ENCODE measurements at places on chromosomes 2 and 18. TPM values are rescaled to one million over a fixed set of nuclear protein-coding genes. Genes with fewer than 3 reads are reported as not detected.

KYNU gene
- polyA plus RNA-seq: 53.2 TPM

DNA sequence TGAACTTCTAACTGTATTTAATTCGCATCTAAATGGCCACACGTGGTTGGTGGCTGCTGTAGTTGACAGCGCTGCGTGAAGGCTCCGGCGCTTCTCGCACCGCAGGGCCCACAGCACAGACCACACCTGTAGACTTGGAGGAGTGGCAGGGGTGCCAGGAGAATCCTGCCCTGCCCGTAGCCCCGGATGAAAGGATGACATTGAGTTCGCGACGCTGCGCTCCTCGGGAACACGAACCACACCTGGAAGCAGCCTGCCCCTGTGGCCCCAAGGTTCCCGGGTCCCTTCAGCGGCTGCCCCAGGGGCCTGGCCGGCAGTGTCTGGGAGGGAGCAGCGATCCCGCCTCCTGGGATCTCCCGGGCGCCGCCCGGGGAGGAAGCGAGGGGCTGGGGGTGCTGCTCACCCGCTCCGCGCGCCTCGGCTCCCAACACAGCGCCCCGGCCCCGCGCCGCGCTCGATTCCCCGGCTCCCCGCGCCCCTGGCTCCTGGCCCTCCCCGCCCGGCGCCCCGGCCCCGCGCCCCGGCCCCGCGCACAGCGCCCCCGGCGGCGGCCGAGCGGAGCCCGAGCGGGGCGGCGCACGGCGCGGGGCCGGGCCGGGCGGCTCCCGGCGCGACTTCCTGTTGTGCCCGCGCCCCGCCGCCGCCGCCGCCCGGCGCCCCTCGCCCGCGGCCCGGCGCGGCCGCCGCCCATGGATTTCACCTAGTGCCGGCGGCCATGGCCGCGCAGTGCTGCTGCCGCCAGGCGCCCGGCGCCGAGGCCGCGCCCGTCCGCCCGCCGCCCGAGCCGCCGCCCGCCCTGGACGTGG, at the start of gene RNPEPL1:
TSS of gene RNPEPL1 (plus strand) at position 613 of the 806 bp plus-strand sequence. CDS start at position 716, 103 bp downstream.
- H3K36me3 ChIP-seq: no peaks in the 10 kb centered on the region
- H3K27ac ChIP-seq: peak within 1 kb of the TSS; percentile 94
- peaks cover 68% of the 10 kb centered on the region for H3K4me1 ChIP-seq
- DNase-seq: peak; percentile 67
- peak within 1 kb of the TSS; percentile 88 for H3K4me3 ChIP-seq

- no peak overlapping the region for H3K4me3 ChIP-seq
- H3K27ac ChIP-seq: peak overlapping the region; percentile 61
- no peak for DNase-seq
- H3K36me3 ChIP-seq: peaks cover 11% of the 10 kb centered on the region
- H3K27me3 ChIP-seq: no peaks in the 10 kb centered on the region
- peaks cover 31% of the 10 kb centered on the region for H3K4me1 ChIP-seq
Measured at GRCh38 chr2:2880938-2881337, 496.7 kb downstream of the EIPR1 start.

REG1B gene
- not detected for polyA plus RNA-seq

UNC80 gene
- not detected for polyA plus RNA-seq

DNA sequence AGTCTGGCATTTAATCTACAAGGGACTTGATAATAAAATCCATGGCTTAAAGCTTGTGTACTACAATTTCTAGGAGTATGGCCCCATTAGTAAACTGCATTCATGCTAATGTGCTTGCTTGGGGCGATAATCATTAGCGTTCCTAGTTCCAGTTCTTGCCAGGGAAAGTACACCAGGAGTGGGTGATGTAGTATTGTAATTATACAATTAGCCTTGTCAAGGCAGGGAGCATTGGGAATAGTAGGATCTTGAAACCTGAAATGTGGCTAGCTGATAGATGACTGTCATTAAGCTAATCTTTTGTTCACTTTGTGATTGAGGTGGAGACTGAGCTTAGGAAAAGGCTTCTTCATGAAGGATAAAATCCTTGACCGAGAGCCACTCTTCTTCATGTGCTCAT, 989.2 kb downstream of the CPS1 start:
- no peak overlapping the region for H3K27ac ChIP-seq
- no peak overlapping the region for H3K4me3 ChIP-seq
- H3K27me3 ChIP-seq: no peaks in the 10 kb centered on the region
- no peak for DNase-seq

DNA sequence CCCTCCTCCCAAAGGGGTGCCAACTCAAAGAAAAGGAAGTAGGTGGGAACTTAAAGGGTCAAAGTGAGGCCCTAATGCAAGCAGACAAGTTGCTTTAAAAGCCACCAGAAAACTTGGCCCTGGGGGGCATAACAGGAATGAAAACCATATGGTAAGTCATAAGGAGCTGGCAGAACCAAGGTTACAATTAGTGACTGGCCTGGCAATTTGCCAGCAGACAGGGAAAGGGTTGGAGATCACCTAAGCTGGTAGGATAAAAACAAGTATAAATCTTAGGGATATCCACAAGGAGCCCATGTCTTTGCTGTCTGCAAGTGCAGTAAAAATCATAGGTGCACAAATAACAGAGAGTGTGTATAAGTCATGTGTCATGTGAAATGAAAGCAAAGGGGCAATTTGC, 256.7 kb upstream of the LRRTM4 start:
- H3K36me3 ChIP-seq: no peaks in the 10 kb centered on the region
- no peak overlapping the region for H3K4me3 ChIP-seq
- no peaks in the 10 kb centered on the region for H3K4me1 ChIP-seq
- H3K27ac ChIP-seq: no peak overlapping the region
- DNase-seq: no peak

DNA sequence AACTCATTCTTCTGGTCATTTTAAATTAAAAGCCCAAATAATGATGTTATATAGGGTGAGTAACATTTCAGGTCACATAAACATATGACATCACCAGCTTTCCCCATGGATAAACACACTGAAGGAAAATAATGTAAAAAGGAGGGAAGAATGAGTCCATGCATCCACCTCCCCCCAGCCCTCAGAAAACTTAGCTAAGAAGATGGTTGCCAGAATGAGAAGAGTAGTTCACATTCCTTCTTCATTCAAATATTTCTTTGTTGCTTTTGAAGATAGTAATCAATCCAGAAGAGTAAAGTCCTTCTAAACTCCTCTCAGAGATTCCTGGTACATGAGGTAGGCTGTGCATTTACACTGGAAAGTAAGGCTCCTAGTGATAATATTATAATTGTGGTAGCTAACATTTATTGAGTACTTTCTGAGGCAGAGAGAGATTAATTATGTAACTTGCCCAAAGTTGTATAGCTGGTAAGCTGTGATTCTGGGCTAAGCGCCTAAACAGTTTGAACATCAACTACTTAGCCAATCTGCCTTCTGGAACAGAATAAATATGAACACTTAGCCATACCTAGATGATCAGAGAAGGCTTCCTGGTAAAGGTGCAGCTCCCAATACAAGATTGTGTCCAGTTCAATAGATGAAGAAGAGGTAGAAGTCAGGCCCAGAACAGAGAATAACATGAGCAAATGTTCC, 256.7 kb upstream of the FN1 start:
- H3K27me3 ChIP-seq: peaks cover 37% of the 10 kb centered on the region
- no peaks in the 10 kb centered on the region for H3K4me1 ChIP-seq
- no peak overlapping the region for H3K27ac ChIP-seq
- H3K36me3 ChIP-seq: no peaks in the 10 kb centered on the region

IL1RL1 gene
- not detected for polyA plus RNA-seq

- no peaks in the 10 kb centered on the region for H3K27me3 ChIP-seq
- DNase-seq: no peak
- H3K36me3 ChIP-seq: no peaks in the 10 kb centered on the region
- no peaks in the 10 kb centered on the region for H3K4me1 ChIP-seq
- H3K4me3 ChIP-seq: no peak overlapping the region
Measured at GRCh38 chr2:18701981-18702380, 112.6 kb upstream of the NT5C1B start.

DNA sequence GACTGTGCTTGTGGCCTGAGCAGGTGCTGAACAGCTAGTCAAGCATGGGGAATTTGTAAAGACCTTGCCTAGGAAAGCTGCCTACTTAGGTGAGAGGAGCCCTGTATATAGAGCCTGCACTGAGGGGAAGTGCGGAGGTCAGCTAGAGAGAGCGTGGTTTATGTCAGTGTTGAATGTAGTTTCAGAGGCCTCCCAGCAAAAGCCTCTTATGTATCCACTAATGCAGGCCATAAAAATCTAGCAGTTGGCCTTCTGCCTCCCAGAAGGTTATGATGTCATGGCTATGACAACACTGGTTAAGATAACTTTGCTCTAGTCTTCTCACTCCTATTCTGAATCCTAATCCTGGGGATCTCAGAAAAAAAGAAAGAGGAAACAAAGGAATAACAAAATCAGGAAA, 88.9 kb downstream of the ASXL3 start:
- DNase-seq: no peak
- H3K36me3 ChIP-seq: no peaks in the 10 kb centered on the region
- H3K27ac ChIP-seq: no peak overlapping the region
- H3K4me3 ChIP-seq: no peak overlapping the region
- no peaks in the 10 kb centered on the region for H3K4me1 ChIP-seq
- no peaks in the 10 kb centered on the region for H3K27me3 ChIP-seq

KCNS3 gene
- not detected for polyA plus RNA-seq

GATA6 gene
- polyA plus RNA-seq: not detected

GRCh38 chr2:200962811-200963123, 693 bp downstream of the ORC2 start:
- peaks cover 43% of the 10 kb centered on the region for H3K4me1 ChIP-seq
- H3K27ac ChIP-seq: peak overlapping the region; percentile 99
- peaks cover 4% of the 10 kb centered on the region for H3K36me3 ChIP-seq
- no peak for DNase-seq
- peak overlapping the region; percentile 99 for H3K4me3 ChIP-seq
- no peaks in the 10 kb centered on the region for H3K27me3 ChIP-seq

DNA sequence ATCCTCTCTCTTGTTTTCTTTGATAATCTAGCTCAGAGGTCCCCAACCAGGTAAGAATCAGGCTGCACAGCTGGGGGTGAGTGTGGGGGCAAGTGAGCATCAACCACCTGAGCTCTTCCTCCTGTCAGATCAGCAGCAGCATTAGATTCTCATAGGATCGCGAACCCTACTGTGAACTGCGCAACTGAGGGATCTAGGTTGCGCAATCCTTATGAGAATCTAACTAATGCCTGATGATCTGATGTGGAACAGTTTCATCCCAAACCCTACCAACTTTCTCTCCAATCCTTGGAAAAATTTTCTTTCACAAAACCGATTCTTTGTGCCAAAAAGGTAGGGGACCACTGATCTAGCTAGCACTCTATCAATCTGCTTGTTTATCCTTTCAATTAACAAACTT, 678.3 kb downstream of the CBLN2 start:
- H3K27me3 ChIP-seq: no peaks in the 10 kb centered on the region
- H3K27ac ChIP-seq: no peak overlapping the region
- no peak overlapping the region for H3K4me3 ChIP-seq
- no peak for DNase-seq
- no peaks in the 10 kb centered on the region for H3K36me3 ChIP-seq

- no peak overlapping the region for H3K4me3 ChIP-seq
- no peak for DNase-seq
Measured at GRCh38 chr18:13120983-13121441, 97.5 kb upstream of the LDLRAD4 start.

GRCh38 chr2:2230433-2230817, 100.7 kb downstream of the MYT1L start:
- peaks cover 10% of the 10 kb centered on the region for H3K27me3 ChIP-seq
- no peak overlapping the region for H3K4me3 ChIP-seq
- no peaks in the 10 kb centered on the region for H3K4me1 ChIP-seq
- H3K36me3 ChIP-seq: no peaks in the 10 kb centered on the region
- DNase-seq: no peak
- no peak overlapping the region for H3K27ac ChIP-seq

GRCh38 chr2:135913727-135914365, 37.6 kb upstream of the MCM6 start:
- H3K27me3 ChIP-seq: no peaks in the 10 kb centered on the region
- H3K4me1 ChIP-seq: peaks cover 4% of the 10 kb centered on the region
- H3K27ac ChIP-seq: no peak overlapping the region
- no peak overlapping the region for H3K4me3 ChIP-seq

DNA sequence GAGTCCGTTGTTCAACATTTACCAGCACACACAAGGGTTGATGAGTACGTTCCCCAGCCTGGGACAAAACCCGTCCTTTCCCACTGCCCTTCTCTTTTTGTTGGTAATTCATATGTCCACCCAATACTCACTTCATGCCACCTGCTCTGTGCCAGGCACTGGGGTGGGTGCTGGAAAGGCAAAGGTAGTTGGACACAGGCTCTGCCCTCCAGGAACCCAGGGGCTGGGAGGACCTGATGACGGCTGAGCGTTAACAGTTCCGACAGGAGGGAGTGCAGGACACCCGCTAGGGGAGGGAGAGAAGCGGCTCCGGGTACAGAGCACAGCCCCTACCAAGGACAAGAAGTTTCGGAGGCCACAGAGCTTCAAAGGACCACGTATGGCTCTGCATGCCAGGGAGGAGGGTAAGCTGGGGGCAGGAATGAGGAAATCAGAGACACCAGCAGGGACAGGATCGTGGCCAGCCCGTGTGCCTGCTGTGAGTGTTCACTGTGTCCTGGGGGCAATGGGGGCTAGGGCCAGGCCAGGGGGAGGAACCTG, 134.1 kb upstream of the GPC1 start:
- H3K27me3 ChIP-seq: peaks cover 16% of the 10 kb centered on the region
- no peaks in the 10 kb centered on the region for H3K4me1 ChIP-seq
- no peak overlapping the region for H3K27ac ChIP-seq

- no peak for DNase-seq
- no peaks in the 10 kb centered on the region for H3K4me1 ChIP-seq
- peaks cover 9% of the 10 kb centered on the region for H3K27me3 ChIP-seq
- H3K4me3 ChIP-seq: no peak overlapping the region
- no peak overlapping the region for H3K27ac ChIP-seq
Measured at GRCh38 chr2:46661526-46661925, 182.2 kb downstream of the TMEM247 start.

DNA sequence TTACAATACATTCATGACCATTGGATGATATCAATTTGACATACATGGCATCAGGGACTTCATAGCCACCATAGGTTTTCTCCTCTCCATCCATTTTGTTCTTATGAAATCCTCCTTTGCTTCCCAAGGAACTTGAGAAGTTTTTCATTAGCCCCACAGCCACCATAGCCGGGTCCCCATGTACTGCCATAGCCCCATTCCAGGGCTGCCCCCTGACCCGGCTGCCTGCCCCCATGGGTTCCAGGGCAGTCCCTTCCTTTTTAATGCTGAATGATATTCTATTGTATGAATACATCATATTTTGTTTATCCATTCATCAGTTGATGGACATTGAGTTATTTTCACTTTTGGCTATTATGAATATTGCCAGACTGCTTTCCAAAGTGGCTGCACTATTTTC, 20.4 kb downstream of the ATP6V1B1 start:
- no peak for DNase-seq
- H3K4me1 ChIP-seq: peaks cover 5% of the 10 kb centered on the region
- H3K27ac ChIP-seq: no peak overlapping the region
- H3K4me3 ChIP-seq: no peak overlapping the region

RAB17 gene
- polyA plus RNA-seq: not detected
